Ascending aorta (tissue), 2 donors: ENCODE measurements at places on chromosomes 4 and X. TPM values are rescaled to one million over a fixed set of nuclear protein-coding genes. Genes with fewer than 3 reads are reported as not detected.

DNA sequence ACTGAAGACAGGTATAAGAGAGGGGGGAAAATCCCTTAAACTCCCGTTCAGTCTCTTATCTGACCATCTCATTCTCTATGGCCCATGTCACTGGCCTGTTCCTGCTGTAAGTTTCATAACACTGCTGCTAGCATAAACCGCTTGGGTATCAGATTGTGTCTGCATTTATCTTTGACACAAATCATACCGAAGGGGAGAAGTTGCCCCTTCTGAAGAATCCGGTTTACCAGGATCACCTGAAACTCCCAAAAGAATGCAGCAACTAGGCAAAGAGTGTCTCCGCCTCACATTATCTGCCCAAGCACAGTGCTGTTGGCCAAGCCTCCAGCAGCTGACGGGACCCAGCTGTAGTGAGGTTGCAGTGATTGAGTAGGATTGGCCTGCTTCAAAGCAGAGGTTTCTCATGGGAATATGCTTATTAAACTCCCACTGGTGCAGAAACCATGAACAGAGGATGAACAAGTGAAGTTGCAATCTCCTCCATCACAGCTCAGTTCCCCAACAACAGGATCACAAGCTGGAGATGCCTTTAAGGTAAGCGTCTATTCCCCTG, 71.3 kb upstream of the PUDP start:
- H3K4me3 ChIP-seq: no peak overlapping the region
- H3K27me3 ChIP-seq: no peaks in the 10 kb centered on the region
- no peaks in the 10 kb centered on the region for H3K36me3 ChIP-seq
- DNase-seq: no peak
- H3K27ac ChIP-seq: no peak overlapping the region
- no peaks in the 10 kb centered on the region for H3K4me1 ChIP-seq

DNA sequence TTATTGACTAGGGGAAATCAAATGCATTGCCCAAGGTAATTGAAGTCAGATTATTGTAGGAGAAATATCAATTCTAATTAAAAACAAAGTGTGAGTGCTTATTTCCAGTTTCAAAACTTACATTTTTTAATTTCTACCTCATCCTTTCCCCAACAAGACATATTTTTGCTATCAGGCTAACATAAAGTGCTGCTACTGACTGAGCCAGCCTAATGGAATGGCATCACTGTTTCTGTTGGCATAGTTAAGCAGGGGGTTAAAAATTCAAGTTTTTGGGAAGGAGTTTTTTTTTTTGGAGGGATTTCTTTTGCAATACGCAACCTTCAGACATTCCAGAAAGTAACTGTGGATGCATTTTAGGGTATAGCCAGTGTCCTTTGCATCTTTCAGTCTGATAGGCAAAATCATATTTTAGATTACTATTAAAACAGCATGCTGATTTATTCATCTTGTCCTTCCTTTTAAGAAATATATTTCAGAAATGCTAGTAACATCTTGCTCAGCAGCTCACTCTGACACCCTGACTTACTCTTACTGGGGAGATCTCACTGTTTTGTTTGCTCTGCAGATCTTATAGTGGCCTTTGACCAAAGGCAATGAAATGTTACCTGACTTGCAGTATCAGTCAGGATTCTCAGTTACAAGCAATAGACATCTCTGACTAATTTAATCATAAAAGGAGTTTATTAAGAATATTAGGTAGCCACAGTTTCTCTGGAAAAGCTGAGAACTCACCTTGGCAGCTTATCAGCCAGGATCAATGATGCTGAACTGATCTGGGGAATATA, 24.4 kb downstream of the GAB1 start:
- no peaks in the 10 kb centered on the region for H3K36me3 ChIP-seq
- H3K27me3 ChIP-seq: no peaks in the 10 kb centered on the region
- peaks cover 13% of the 10 kb centered on the region for H3K4me1 ChIP-seq
- H3K4me3 ChIP-seq: peak overlapping the region; percentile 43

DNA sequence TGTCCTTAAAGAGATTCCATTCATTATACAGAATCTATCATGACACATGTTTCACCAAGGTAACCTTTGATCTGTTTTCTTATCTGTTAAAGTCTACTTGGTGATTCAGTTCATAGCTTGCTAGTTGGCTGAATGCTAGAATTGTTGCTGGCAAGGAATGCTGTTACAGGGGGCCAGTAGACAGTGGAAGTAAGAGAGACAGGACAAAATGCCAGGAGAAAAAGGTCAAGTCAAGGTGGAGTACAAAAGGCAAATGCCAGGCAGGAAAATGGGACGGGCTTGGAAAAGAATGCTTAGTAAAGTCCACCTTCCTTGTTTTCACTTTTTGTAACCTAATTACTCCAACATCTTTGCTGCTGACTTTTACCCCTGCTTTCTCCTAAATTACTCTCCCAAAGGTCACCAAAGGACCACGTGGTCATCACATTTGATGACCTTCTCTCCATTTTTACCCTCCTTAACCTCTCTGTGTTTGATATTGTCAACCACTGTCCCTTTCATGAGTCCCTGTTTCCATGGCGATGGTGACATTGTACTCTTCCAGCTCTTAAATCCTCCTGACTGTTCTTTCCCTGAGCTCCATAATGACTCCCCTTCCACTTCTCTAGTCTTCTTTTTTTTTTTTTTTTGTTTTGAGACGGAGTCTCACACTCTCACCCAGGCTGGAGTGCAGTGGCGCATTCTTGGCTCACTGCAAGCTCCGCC, 24.5 kb upstream of the TAPT1 start:
- no peaks in the 10 kb centered on the region for H3K36me3 ChIP-seq
- DNase-seq: no peak
- no peaks in the 10 kb centered on the region for H3K27me3 ChIP-seq
- no peak overlapping the region for H3K4me3 ChIP-seq
- H3K27ac ChIP-seq: no peak overlapping the region
- no peaks in the 10 kb centered on the region for H3K4me1 ChIP-seq

DNA sequence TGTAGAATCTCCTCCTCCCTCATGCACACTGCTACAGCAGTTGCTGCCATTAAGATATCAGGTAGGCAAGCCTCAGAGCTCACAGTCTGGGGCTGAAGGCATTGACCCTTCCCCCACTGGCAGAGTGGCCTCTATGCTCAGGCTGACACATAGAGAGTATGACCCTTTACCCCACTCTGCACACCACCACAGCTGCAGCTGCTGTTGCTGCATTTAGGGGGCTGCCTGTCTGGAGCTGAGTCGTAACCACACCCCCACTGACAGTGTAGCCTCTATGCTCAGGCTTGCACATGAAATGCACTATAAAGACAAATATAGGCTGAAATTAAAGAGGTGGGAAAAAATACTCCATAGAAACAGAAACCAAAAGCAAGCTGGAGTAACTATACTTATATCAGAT, 289.3 kb upstream of the PABPC4L start:
- H3K4me1 ChIP-seq: no peaks in the 10 kb centered on the region
- no peak overlapping the region for H3K27ac ChIP-seq
- no peaks in the 10 kb centered on the region for H3K27me3 ChIP-seq
- no peak for DNase-seq
- no peak overlapping the region for H3K4me3 ChIP-seq

DNA sequence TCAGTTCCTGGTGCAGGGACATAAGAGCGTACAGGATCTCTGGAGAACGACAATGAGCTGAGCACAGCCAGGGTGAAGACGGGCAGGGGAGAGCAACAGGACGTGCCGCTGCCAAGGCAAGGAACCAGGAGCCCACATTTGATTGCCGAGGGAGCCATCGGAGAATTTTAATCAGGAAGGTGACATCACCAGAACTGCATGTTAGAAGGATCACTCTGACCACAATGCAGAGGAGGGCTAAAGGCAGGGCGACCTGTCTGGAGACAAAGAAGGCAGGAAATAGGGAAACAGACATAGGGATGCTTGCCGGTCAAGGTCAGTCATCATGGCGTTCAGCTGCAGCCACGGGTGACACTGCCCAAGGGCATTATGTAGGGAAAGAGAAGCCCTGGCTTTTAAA, 81.4 kb downstream of the RBM47 start:
- no peak overlapping the region for H3K4me3 ChIP-seq
- H3K4me1 ChIP-seq: no peaks in the 10 kb centered on the region

- H3K27me3 ChIP-seq: no peaks in the 10 kb centered on the region
- H3K27ac ChIP-seq: no peak overlapping the region
- H3K4me1 ChIP-seq: no peaks in the 10 kb centered on the region
- no peak for DNase-seq
- no peak overlapping the region for H3K4me3 ChIP-seq
Measured at GRCh38 chrX:4179031-4179430, 465.6 kb upstream of the PRKX start.

DNA sequence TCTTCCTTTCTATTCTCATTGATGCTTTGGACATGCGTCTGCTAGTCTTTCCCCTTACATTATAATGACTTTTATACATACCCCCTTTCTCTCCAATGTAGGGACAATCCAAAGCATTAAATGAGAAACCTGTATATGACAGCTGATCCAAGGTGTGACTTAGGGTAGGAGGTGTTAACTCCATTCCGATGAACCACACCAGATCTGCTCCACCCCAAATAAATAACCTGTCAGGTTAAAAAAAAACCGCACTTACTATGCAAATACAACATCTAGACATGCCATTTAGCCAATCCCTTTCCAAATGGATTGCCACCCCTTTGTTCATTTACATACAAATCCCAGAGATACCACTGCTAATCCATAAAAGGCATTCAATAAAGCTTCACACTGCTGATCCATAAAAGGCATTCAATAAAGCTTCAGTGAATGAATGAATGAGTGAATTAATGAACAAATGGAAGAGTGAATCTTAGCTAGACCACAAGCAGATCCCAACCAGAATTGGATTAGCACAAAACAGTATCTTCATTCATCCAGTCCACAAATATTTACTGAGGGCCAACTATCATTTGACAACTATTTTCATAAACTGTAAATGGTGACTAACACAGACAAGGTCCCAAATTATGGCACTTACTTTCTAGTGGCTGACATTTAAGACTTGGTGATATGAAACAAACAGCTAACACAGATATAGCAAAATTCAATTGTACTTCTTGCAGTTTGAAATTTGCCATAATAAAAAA, 158.9 kb upstream of the MAP3K15 start:
- no peak for DNase-seq
- no peaks in the 10 kb centered on the region for H3K36me3 ChIP-seq
- H3K27ac ChIP-seq: no peak overlapping the region
- no peak overlapping the region for H3K4me3 ChIP-seq
- H3K27me3 ChIP-seq: no peaks in the 10 kb centered on the region
- H3K4me1 ChIP-seq: no peaks in the 10 kb centered on the region

DNA sequence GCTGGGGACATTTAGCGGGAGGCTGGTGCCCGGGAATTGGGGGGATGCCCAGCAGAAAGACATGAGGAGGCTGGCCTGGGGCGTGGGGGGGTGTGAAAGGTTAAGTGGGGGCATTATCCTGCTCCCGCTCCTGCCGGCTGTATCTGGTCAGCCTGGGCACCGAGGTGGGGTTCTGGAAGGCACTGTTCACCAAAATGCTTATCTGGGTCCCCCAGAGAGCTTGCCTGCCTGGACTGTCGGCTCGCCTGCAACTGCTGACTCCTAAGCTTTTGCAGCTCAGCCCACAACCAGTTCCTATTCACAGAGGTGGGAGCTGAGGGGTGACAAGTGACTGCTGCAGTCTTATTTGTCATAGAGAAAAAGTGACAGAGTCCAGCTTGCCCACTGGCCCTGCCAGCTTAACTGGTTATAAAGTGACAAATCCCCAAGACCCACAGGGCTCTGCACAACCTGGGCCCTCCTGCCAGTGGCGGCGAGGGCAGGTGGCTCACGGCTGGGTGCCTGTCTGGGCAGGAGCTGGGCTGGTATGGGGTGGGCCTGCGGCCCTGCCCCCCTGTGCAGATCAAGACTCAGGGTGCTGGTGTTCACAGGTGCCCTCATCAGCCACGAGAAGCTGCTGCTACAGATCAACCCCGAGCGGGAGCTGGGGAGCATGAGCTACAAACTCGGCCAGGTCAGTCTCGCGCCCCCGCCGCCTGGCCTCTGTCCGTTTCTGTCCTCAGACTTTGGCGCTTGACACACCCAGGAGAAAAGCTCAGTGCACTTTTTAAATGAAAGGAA, 23.7 kb upstream of the MSANTD1 start:
- H3K4me3 ChIP-seq: no peak overlapping the region
- H3K27me3 ChIP-seq: no peaks in the 10 kb centered on the region
- no peak overlapping the region for H3K27ac ChIP-seq
- no peaks in the 10 kb centered on the region for H3K4me1 ChIP-seq
- H3K36me3 ChIP-seq: peaks cover 67% of the 10 kb centered on the region
- DNase-seq: no peak

DNA sequence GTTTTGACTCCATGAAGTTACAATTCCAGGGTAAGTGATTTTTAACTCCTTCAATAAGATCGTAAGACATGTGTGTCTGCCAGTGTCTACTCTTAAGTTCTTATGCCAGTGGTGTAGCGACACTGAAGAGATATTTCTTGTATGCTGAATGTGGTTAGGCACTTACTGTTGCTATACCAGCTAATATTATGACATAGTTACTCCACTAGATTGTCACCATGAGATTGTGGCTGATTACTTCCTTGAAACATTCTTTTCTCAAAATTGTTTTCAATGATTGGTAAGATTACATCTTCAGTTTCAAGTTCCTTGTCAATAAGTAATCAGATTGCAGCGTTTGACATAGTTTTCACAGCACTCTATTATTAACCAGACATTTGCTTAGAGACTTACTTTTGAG, 60.6 kb upstream of the PAGE5 start:
- no peak overlapping the region for H3K27ac ChIP-seq
- no peak overlapping the region for H3K4me3 ChIP-seq
- no peak for DNase-seq
- H3K4me1 ChIP-seq: no peaks in the 10 kb centered on the region
- H3K27me3 ChIP-seq: no peaks in the 10 kb centered on the region
- no peaks in the 10 kb centered on the region for H3K36me3 ChIP-seq

Gene SPANXB1
- not detected for total RNA-seq

Gene UGT2B15
- 0.21 TPM for total RNA-seq

Gene FREM3
- total RNA-seq: not detected

Gene SPANXA2
- total RNA-seq: not detected

Gene GAGE12H
- not detected for total RNA-seq

Gene CXorf58
- total RNA-seq: not detected

Gene USP51
- 9.0 TPM for total RNA-seq

Gene TEX11
- total RNA-seq: not detected

Gene F11
- total RNA-seq: not detected

Gene GUCY1B1
- total RNA-seq: 34.9 TPM

Gene TGIF2LX
- not detected for total RNA-seq
